ENCODE measurements at places on chromosomes 6 and 20.

- peak within 1 kb of the TSS; percentile 69 for H3K4me3 ChIP-seq
- H3K27me3 ChIP-seq = no peaks in the 10 kb centered on the region
- H3K27ac ChIP-seq = peak within 1 kb of the TSS; percentile 87
These were observed at the start of gene GJA1 for GRCh38 chr6:121435444-121436069. Gene GJA1 (plus strand): TSS chr6:121435646. CDS start chr6:121446848, 11,202 bp downstream.

DNA sequence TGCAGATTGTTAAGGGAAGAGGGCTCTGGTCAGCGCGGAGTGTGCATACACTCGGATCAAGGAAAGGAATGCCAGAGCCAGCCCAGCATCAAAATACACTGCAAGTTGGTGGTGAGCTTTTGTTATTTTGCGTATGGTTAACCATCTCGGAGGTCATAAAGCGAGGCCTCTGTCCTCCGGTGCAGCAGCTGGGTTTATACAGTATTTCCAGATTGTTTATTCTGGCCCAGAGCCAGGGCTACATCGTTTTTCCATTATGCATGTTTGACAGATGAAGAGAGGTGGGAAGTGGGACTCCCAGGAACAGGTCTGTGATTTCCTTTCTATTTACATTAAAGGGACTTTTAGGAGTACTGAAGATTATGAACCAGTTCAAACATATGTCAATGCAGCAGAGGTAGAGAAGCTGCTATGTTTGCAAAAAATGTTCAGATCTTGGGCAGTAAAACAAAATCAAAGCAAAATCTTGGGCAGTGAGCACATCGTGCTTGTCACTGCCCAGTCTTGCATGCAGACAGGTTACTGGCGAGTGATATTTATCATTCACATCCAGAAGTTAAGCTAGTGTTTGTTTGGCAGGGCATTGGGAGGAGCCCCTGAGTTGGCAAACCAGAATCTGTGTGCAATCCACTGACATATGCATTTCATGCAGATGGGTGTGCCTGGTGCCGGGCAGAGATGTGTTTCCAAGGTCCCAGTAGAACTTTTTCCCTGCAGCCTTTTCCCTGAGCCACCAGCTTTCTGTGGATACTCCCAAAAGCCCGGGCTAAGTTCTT, 256.3 kb upstream of the TAB2 start:
- no peak overlapping the region for H3K27ac ChIP-seq
- DNase-seq = peak; percentile 82
- H3K27me3 ChIP-seq = no peaks in the 10 kb centered on the region
- H3K4me1 ChIP-seq = peaks cover 6% of the 10 kb centered on the region

- H3K4me1 ChIP-seq = peaks cover 7% of the 10 kb centered on the region
- no peaks in the 10 kb centered on the region for H3K27me3 ChIP-seq
- DNase-seq = peak; percentile 84
- no peaks in the 10 kb centered on the region for H3K36me3 ChIP-seq
These were observed 59.5 kb downstream of the TRIM38 start for GRCh38 chr6:26022132-26022472.

DNA sequence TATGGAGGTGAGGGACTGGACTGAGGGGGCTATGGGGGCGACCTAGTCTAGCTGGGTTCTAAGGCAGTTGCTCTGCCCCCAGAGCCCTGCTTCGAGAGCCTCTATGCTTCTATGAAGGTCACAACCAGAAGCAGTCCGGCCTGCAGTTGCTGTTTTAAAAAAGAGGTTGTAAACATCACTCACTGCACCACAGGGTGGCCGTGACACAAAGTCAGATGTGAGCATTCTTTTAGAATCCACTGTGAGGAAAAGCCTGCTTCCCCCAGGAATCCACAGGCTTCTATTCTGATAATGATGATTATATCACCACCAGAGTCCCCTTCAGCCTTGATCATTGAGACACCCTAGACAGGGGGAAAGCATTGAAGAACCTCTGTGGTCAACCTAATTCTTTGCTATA, 229.7 kb upstream of the AGPAT4 start:
- no peaks in the 10 kb centered on the region for H3K4me1 ChIP-seq
- no peak overlapping the region for H3K4me3 ChIP-seq
- H3K27me3 ChIP-seq = no peaks in the 10 kb centered on the region
- H3K36me3 ChIP-seq = no peaks in the 10 kb centered on the region
- no peak overlapping the region for H3K27ac ChIP-seq

GRCh38 chr20:62739581-62740285, 31.1 kb downstream of the NTSR1 start:
- peaks cover 14% of the 10 kb centered on the region for H3K4me1 ChIP-seq
- H3K27ac ChIP-seq = peak overlapping the region; percentile 70
- no peak for DNase-seq
- H3K36me3 ChIP-seq = no peaks in the 10 kb centered on the region
- no peaks in the 10 kb centered on the region for H3K27me3 ChIP-seq

DNA sequence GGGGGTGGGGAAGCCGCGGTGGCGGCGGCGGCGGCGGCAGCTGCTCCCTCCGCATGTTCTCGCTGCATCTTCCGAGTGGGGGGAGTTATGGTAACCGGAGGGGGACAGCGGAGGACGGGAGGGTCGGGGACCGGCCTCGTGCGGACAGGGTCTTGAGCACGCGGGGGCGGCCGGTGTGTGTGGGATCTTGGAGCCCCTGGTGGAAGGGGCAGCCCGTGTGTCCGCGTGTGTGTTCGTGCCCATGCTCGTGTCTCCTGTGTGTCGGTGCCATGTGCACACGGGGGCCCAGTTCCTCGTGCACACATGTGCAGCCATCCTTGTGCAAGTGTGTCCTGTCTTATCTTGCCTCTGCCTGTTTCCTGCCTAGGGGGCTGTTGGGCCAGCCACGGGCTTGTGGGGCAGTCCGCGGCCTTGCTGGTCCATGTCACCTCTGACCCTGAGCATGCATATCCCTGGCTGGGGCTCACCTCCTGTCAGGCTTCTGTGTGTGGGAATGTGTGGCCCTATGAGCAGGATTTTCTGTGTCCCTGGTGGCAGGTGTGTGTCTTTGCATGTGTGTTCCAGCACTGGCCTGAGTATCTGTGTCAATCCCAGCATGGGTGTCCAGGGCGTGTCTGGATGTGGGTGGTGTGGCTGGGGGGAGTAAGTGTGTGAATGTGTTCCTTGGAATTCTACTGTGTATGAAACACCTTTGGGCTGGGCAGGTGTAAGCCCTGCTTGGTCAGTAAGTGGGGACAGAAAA, 8.5 kb downstream of the SYNGAP1 start:
- H3K27ac ChIP-seq = no peak overlapping the region
- peaks cover 36% of the 10 kb centered on the region for H3K4me1 ChIP-seq
- no peaks in the 10 kb centered on the region for H3K27me3 ChIP-seq
- peaks cover 8% of the 10 kb centered on the region for H3K36me3 ChIP-seq
- DNase-seq = no peak

DNA sequence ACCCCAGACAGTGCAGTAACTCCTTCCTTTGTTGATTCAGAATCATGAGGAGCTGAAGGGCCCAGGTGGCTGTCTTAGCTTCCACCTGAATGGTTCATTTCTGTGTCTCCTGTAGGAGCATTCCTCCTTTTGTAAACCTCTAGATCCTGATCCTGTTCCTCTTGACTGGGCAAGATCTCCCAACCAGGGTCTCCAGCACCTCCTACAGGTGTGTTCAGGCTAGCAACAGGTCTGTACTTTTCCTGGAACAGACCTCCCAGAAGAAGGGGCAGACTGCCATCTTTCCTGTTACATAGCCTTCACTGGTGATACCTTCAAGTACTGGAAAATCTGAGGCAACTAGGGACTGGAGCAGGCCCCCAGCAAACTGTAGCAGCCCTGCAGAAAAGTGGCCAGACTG, 35.2 kb downstream of the HLA-B start:
- peaks cover 10% of the 10 kb centered on the region for H3K27me3 ChIP-seq
- no peaks in the 10 kb centered on the region for H3K4me1 ChIP-seq
- no peak for DNase-seq
- no peaks in the 10 kb centered on the region for H3K36me3 ChIP-seq
- H3K4me3 ChIP-seq = no peak overlapping the region

GRCh38 chr20:48843057-48843806, 15.4 kb upstream of the PREX1 start:
- H3K36me3 ChIP-seq = no peaks in the 10 kb centered on the region
- H3K27me3 ChIP-seq = no peaks in the 10 kb centered on the region
- H3K27ac ChIP-seq = no peak overlapping the region
- no peak overlapping the region for H3K4me3 ChIP-seq

DNA sequence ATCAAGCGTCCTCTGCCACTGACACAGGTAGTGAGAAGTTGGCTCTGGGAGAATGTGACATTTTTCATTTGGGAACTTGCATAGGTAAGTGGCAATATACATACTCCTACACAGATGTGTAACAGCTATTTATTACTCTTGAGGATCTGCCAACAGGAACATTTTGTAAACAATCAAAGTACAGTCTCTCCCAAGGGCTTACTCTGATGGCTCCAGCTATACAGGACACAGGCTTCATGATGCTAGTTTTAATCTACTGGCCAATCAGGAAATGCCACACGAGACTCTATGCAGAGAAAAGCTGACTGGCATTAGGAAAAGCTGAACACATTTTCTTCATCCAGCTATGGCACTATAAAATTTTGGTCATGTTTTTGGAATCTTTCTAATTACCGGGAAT, 57.8 kb downstream of the POPDC3 start:
- no peak for DNase-seq
- no peaks in the 10 kb centered on the region for H3K4me1 ChIP-seq
- H3K36me3 ChIP-seq = peaks cover 2% of the 10 kb centered on the region
- H3K27me3 ChIP-seq = no peaks in the 10 kb centered on the region

- H3K36me3 ChIP-seq = no peaks in the 10 kb centered on the region
- H3K4me1 ChIP-seq = no peaks in the 10 kb centered on the region
- H3K27me3 ChIP-seq = no peaks in the 10 kb centered on the region
These were observed 736.6 kb downstream of the KIF16B start for GRCh38 chr20:15836634-15837033.

DNA sequence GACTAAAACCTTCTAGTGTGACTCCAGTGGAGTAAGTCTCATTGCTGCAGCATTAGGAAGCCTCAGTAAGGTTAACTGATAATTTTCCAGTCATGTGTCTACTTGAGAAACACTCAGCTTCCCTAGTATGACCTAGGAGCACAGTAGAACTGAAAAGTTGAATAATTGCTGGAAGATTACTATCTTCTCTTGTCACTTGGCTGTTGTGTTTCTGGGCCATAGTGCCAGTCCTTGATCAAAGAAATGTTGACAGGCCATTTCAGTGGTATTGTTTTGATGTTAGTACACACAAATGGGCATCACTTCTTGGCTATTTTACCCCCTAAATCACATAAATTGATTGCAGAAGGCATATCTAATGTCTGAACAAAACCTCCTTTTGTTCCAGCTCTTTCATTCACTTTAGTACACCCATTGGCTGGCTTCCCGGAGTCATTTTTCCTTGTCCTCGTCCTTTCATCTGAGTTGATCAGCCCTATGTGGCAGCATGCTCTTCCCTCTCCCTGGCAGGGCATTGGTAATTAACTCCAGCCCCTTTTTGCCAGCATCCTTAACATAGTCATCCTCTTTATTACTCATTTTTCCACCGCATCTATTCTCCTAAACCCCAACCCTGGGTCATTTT, 6.0 kb downstream of the ENPP3 start:
- H3K4me1 ChIP-seq = no peaks in the 10 kb centered on the region
- no peaks in the 10 kb centered on the region for H3K27me3 ChIP-seq
- no peak overlapping the region for H3K27ac ChIP-seq
- no peak overlapping the region for H3K4me3 ChIP-seq

GRCh38 chr6:164243949-164244348, 829.4 kb downstream of the QKI start:
- no peaks in the 10 kb centered on the region for H3K27me3 ChIP-seq
- no peak overlapping the region for H3K4me3 ChIP-seq
- DNase-seq = no peak
- H3K36me3 ChIP-seq = no peaks in the 10 kb centered on the region

DNA sequence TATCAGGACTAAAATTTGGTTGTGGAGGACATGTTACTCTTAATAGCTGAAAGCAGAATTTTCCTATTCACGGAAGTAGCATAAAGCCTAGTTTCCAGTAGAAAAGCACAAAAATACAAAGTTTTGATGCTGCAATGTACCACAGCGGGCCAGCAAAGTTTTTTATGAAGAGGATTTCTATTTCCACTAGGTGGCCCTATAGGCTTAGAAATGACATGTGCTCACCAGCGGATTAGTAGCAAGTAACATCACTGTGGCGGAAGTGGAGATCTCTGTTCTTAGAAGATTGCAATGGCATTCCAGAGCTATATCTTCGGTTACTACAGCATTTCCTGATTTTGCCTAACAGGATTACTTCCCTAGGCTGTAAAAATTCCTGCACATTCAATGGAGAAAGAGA, 1219.0 kb upstream of the EYS start:
- peak; percentile 11 for DNase-seq

DNA sequence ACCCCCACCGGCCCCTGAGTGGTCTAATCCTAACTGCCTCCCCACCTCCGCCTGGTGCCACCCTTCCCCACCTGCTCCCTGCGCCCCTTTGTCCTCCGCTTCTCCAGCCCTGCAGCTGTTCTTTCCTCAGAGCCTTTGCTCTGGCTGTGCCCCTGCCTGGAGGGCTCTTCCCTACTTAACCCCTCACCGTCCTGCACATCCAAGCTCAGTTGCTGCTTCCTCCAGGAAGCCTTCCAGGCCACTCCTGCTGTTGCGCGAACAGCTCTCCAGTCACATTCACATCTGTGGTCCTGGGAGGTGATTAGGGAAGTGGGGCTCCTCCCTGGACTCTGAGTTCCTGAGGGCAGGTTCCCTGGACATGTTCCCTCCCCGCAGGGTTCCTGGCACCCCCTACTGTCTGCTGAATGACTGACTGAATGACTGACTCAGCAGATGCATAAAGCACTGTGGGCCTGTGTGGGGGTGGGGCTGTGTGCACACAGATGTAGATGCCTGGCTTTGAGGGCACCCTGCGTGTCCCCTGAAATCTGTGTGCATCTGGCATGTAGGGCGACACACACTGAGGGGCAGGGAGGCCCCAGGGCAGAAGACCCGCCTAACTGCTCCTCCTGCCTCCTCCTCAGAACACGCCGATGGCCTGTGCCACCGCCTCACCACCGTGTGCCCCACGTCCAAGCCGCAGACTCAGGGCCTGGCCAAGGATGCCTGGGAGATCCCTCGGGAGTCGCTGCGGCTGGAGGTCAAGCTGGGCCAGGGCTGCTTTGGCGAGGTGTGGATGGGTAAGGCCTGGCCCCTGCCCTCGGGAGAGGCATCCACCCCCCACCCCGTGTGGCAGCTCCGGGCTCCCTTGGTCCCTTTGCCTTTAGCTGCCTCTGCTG, 51.4 kb downstream of the SRC start:
- H3K27ac ChIP-seq = no peak overlapping the region
- no peaks in the 10 kb centered on the region for H3K4me1 ChIP-seq
- no peak for DNase-seq
- no peaks in the 10 kb centered on the region for H3K27me3 ChIP-seq
